ENCODE measurements at places on chromosomes 16 and 17.

DNA sequence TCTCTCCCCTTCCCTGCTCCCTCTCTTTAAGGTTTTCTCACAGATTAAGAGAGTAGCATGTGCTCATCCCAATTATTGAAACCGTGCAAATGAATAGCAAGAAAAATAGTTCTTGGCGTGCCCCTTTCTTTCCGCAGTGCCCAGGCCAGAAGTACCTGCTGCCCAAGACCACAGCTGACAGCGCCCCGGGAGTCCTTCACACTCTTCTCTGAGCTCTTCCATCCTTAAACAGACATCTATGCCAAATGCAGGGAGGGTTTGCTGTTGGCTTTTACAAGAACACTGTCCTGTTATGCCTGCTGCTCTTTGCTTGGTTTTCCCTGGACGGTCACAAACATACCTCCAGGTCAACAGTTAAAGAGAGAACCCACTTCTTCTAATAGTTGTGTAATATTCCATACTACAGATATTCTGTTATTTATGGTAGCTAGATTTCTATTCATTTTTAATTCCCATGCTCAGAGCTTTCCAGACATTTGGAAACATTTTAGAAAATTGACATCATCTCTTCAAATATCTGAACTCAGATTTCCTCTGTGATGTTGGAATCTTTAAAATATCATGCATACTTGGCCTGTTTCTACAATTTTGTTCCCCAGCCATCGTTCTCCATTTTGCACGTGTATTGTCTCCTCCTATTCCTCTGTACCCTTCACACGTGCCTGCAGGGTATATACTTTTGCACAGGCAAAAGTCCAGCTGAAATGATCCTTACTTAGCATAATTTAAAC is 416.7 kb downstream of the WWOX start:
- DNase-seq = no peak

DNA sequence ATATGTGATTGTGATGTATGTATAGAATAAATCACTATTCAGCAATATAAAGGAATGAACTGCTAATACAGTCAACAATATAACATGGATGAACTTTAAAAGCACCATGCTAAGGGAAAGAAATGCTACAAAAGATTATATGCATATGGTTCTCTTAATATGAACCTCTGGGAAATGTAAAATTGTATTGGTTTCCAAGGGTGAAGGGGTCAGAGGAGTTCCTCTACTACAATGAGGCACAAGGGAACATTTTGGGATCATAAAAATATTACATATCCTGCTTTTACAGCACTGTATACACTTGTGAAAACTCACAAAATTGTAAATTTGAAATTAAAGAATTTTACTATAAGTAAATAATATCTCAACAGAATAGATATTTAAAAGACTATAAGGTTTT is 111.4 kb downstream of the CA10 start:
- no peak for DNase-seq

DNA sequence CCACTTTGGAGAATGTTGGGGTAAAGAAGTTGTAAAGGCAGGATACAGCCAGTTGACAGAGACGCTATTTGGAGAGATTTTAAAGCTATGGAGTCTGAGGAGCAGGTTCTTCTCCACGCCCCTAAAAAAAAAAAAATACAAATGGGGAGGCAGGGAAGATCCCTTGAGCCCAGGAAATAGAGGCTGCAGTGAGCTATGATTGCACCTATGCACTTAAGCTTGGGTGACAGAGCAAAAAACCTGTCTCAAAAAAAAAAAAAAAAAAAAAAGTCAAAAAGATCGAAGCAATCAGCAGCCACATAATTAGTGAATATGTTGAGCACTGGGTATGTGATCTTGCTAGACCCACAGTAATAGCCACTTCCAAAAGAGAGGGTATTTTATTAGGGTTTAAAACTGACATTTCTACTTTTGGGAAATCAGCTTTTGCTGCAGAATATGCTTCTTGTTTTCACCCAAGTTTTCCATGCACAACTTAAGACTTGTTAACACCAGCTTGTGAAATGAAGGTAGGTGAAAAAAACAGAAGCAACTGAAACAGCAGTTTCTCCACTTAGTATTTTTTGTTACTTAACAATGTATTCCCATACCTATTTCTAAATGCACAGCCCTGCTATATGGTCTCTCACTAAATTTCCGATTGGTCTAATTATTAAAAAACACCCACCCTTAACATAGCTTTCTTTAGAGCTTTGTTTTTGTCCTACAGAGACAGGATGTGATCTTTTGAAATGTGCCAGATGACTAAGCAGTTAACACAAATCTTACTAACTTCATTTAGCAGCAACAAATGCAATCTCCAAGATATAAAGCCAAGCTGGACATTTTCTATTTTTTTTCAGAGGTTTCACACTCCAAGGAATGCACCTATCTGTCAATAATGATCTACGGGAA is 2.5 kb upstream of the ARL6IP1 start:
- no peak for DNase-seq

DNA sequence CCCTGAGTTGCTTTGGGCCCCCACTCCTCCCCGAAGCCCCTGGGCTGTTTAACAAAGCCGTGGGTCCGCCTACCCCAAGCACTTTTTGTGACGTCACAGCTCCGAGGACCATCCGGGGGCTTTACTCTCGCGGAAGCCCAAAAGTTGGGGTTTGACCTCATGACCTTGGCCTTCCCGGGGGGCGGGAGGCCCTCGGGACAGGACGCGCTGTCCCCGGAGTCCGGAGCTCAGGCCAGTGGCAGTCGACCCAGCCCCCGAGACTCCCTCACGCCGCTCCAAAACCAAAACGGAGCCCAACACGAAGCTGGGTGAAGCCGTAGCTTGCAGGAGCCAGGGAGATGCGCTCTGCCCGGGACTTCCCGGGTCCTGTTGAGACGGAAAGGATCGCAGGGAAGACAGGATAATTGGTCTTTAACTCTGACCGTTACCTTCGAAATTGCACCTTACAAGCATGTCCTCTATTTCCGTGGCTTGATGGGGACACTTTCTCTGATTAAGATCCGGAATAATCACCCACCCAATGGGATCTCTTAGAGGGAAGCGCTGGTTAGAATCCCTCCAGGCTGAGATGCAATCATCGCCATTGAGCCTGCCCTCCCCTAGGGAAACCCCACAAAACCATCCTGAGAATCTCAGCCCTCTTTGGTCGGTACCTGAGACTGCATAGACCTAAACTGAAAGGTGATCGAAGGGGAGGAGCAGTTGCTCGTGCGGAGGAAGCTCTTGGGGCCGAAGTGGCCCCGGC is 4.9 kb upstream of the SOX9 start:
- DNase-seq = no peak
